Smooth muscle cell of the coronary artery (primary cell): ENCODE measurements at places on chromosomes 5 and 9. TPM values are rescaled to one million over a fixed set of nuclear protein-coding genes. Genes with fewer than 3 reads are reported as not detected.

DMRT3 gene
- total RNA-seq: not detected in 2 replicates

LHFPL2 gene
- total RNA-seq: 41.5 and 94.9 TPM in 2 replicates

TMEM215 gene
- total RNA-seq: not detected in 2 replicates

KCNV2 gene
- not detected in 2 replicates for total RNA-seq

HMMR gene
- 0.23 and 8.3 TPM in 2 replicates for total RNA-seq

FUBP3 gene
- 40.6 and 41.9 TPM in 2 replicates for total RNA-seq

ACOT12 gene
- not detected in 2 replicates for total RNA-seq
